Urothelium cell line (cell line): ENCODE measurements at places on chromosomes 4 and X.
A peak's percentile ranks its signal among the peaks of the same experiment; 100 is the strongest.

- peak; percentile 66 for DNase-seq
Measured at GRCh38 chr4:41475402-41475801, 62.6 kb upstream of the LIMCH1 start.

DNA sequence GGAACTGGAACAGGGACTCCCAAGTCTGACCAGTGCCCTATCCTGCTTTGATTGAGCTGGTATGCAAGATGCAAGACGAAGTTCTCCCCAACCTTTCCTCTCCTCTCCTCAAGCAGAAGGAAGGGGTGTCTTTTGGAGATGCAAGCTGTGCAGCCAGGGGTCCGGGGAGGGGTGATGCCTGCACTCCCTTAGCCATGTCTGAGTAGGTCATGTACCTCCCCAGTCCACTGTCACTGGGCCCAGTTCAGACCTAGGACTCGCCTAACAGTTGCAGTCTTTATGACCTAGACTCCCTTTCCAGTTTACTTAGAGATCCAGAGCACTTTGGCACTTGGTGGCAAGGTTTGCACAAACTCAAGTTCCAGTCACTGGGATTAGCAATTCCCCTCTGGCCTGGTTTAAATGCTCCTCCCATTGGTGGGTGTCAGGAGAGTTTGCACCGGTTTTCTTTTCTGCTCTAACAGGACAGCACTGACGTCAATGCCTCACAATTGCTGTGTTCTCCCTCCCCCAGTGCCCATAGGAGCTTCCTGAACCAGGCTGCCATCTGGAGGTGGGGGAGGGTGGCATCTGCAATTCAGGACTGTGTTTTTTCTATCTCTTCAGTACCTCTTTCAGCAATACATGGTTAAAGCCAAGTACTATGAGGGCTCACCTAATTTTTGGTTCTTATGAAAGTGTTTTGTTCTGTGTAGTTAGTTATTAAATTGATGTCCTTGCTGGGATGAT is 782.2 kb downstream of the ARAP2 start:
- no peak for DNase-seq

- DNase-seq: no peak
Measured at GRCh38 chrX:23066588-23067281, 67.0 kb downstream of the DDX53 start.

DNA sequence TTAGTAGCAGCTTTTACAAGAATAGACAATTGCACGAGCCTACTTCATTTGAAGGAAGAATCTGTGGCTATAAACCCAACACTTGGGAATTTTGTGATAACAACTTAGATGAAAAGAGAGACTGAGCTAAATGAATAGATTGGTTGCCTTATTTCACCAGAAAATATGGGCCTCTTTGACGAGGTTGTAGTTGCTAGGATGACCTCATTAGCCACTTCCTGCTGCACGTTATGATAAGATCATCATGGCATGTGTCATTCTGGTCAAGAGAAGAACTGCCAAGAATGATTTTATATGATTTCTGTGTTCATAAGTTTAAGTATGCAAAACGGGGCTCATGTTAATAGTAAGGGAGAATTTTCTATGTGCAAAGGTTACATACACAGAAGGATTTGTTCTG is 321.9 kb upstream of the GIMD1 start:
- DNase-seq: peak; percentile 34

DNA sequence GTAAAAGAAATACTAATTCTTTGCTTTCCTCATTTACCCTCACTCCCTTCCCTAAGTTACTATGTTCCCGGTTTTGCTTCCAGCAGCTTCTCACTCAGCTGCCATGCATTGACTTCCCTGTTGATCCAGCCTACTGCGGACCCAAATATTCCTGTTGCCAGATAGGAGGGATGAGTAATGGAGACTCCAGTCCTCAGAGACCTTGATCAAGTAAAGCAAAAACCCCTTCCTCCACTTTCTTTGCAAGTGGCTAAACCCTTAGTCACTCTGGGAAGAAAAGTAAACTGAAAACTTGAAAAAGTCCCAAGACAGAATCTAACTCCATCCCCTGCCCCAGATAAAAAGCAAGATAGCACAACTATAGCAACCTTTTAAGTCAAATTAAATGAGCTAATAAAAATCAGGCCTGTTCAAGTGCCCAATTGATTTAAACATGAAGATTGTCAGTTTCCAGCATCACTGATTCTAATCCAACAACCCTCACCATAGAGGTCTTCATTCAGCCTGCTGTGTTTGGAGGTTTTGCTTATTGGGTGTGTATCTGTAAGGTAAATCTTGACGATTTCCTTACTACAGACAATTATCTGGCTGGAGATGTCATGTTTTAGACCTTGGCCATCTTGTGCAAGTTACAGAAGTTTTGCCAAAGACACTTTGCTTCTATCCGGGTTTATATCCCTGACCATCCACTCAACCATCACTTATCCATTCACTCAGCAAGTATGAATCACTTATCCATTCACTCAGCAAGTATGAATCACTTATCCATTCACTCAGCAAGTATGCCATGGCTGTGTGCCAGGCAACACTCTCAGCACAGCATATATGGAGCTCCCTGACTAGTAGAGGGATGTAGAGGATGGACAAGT is 17.6 kb downstream of the FGFBP1 start:
- DNase-seq: peak; percentile 62

- no peak for DNase-seq
Measured at GRCh38 chr4:56209767-56210166, 177.5 kb downstream of the AASDH start.

- no peak for DNase-seq
Measured at GRCh38 chr4:182348779-182349326, 105.7 kb downstream of the TENM3 start.

DNA sequence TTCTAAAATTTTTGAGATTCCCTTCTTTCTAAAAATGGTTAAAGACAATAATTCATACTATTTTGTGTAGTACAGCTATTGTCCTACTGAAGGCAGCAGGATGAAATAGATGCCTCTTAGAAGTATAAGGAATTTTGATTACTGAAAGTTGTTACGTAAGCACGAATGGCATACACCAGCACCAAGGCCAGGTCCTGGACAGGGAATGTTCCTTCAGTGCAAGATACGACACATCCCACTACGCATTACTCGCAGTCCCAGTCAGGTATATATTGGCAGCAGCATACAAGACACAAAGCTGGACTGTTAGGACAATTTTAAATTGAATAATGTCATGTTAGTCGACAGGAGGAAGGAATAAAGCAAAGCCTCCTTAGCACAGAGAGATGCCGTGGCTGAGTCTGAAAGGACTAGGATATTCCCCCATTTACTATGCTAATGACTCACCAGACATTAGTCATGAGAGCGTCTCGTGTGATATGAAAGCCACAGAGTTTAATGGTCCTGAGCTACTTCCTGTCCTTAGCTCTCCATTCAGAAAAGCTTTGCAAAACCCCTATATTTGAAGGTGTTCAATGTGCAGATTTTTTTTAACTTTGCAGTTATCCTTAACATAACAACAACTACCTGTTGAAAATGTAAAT is 504.3 kb downstream of the FAM133A start:
- peak; percentile 45 for DNase-seq

- DNase-seq: no peak
Measured at GRCh38 chrX:39195156-39195555, 393.9 kb downstream of the MID1IP1 start.

GRCh38 chr4:80918004-80918403 is 112.5 kb upstream of the BMP3 start:
- DNase-seq: no peak

- peak; percentile 30 for DNase-seq
Measured at GRCh38 chrX:70254063-70254400, 6.0 kb downstream of the P2RY4 start.

DNA sequence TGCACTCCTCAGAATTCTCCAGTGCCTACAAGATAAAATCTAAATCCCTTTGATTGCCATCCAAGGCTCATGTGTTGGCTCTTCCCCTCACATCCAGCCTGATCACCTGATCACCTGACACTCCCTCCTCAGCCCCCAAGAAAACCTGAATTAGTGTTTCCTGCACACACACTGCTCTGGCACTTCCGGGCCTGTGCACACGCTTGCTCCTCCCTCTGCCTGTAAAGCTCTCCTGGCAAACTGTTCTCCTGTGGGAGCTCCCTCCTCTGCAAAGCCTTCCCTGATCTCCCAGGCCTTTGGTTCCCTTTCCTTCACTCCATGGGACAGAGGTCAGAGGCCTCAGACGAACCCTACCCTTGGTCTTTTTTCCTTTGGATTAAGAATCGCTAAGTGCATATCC is 19.9 kb downstream of the PHKA2 start:
- DNase-seq: no peak

DNA sequence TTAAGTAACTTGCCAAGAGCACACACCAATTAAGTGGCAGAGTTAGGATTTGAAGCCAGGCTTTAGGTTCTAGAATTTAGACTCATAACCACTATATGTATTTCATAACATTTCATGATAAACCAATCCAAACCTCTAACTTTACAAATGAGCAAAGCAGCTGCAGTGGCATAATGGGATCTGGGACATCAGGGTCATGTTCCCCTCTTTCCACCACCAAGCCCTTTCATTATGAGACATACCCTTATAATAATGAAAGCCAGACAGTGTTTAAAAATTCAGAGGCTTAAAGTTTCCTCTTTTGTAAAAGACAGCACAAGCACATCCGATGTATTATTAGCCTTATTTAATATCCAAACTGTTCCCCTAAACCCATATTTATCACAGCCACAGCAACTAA is 28.3 kb upstream of the AMELX start:
- DNase-seq: no peak

GRCh38 chr4:107877361-107877760 is 52.6 kb downstream of the SGMS2 start:
- DNase-seq: no peak

DNA sequence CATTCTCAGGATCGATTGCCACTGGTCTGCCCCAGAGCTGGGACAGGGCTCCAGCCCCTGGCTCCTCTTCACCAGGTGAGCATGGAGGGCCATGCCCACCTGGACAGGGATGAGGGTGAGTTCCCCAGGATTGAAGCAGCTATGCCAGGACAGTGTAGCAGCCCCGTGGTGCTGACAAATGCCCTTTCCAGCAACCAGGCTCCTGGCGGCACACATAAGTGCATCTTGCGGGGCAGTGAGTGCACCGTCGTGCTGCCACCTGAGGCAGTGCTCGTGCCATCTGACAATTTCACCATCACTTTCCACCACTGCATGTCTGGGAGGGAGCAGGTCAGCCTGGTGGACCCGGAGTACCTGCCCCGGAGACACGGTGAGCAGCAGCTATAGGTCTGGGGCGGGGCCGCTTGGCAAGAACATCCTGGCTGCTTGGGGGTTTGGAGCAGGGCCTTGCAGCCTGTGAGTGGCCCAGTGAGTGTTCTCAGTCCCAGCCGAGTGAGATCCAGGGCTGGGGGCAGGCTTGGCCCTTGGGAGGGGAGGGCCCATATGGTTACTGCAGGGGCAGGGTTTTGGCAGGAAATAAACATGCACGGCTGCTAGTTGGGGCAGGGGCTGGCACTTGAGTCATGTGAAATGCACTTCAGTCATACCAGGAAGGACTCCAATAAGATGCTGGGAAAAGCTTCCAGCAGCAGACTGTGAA is 6.1 kb downstream of the IL9R start:
- DNase-seq: no peak

- DNase-seq: no peak
Measured at GRCh38 chr4:152331042-152331441, 204.8 kb downstream of the FBXW7 start.

DNA sequence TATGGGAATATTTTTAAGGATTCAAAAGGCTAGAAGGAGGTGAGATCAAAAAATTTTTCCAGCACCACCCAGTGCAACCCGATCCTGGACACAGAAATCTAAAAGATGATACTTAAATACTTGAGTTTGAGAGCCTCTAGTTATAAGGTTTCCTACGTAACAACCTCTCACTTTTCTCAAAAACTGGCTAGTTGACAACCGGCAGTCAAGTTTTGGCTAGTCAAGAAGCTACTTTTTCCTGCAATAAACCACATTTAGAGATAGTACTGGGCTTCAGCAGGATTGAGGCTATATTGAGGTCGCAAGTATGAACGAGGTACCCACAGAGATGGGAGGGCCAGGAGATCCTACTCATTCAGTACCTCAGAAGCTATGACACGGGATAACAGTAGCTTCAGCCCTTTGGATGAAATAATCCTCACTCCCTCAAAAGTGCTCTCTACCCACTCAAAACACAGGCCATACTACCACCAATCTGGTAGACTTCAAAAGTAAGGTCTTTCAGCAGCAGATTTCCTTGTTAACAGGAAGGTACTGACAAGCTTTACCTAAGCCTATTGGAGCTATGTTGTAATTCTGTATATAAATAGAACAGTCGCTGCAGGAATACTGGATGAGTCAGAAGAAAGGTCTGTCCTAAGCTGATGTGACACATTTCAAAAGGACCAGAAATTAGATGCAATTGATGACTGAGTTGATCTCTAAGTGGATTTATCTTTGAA is 1.5 kb upstream of the TSPAN5 start:
- DNase-seq: peak; percentile 39

GRCh38 chr4:118888666-118889311 is at the start of gene SYNPO2:
Gene SYNPO2, plus strand, starts transcription at chr4:118888854. Its CDS starts 183 bp downstream, at chr4:118889037.
- peak; percentile 76 for DNase-seq

DNA sequence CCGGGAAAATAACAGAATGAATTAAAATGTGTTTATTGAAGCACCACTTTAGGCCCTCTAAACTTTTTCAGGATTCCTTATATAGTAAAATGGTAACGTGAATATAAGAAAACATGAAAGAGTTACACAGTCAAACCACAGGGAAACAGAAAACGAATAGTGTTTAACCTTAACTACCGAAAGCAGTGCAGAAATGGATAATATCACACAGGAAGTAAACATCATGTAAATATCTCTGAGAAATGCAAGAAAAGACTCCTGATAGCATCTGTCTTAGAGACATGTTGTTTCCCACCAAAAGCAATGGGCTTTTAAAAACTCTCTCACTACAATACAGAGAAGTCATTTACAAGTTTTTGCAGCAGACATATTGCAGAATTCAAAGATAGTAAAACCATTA is 323.9 kb upstream of the CXXC4 start:
- DNase-seq: no peak

GRCh38 chrX:118205421-118206395 is 89.1 kb upstream of the KLHL13 start:
- DNase-seq: no peak

DNA sequence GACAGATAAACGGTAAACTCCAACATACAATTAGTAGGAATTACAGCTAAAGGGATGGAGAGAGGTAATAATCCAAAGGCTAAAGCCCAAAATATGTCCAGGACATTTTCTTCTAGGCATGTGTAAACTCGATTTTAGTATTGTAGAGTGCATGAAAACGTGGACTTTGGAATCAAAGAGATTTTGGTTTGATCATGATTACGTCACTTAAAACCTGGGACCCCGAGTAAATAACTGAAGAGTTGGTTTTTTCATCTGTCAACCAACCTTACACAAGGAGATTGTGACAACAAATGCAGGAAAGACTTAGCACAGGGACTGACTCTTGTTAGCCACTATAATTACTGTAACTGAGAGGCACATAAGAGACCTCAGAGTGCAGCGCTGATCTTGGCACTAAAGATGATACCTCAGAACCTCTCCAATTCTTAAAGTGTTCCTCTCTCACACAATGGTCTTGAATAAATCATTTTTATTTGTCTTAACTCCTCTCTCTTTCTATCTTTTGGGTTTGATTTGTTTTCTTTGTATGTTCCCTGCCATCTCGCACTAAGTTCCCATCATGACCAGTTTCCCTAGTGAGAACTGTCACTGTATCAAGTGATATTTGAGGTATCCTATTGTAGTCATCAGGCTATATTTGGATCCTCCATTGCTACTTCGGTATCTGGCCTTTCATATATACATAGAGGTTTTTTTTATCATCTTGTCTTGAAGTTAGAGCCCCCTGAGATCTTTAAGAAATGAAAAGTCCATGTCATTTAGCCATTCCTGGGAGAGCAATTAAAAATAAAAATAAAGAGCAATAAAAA is 32.2 kb upstream of the MSL3 start:
- no peak for DNase-seq

- no peak for DNase-seq
Measured at GRCh38 chrX:107537815-107538214, 88.4 kb downstream of the FRMPD3 start.
